ENCODE measurements at places on chromosomes 1 and 21.

DNA sequence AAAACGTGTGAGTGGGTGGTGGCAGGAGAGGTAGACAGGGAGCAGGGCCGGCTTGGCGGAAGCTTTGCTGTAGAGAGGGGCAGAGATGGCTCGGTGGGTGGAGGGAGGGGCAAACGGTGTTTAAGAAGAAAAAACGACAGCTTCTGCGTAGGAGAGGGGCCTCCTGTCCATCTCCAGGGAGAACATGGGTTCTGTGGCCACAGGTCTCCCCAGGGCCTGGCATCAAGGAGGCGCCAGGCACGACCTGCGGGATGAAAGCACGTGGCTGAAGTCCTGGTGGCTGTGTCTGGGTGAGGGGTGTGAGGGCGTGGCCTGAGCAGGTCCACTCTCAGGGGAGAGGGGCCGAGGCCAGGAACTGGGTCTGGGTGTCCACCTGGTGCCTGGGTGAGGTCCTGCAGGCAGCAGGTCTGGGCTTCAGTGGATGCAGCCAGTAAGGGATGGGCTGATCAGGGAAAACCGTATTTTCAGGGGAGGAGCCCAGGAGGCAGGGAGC lies 940 bp upstream of the PRKCZ start:
- DNase-seq = no peak

DNA sequence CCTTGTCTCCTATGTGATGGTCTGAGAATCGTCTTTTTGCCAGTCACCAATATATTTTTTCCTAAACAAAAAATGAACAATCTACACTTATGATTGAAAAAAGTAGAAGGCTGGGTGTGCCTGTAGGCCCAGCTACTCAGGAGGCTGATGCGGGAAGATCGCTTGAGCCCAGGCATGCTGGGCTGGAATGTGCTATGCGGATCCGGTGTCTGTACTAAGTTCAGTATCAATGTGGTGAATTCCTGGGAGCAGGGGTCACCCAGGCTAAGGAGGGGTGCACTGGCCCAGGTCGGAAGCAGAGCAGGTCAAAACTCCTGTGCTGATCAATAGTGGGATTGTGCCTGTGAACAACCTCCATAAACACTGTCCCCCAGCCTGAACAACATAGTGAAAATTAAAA lies 25.7 kb upstream of the C1orf198 start:
- DNase-seq = no peak

- DNase-seq = no peak
These were observed 9.8 kb downstream of the SYTL1 start for GRCh38 chr1:27351541-27352107.

DNA sequence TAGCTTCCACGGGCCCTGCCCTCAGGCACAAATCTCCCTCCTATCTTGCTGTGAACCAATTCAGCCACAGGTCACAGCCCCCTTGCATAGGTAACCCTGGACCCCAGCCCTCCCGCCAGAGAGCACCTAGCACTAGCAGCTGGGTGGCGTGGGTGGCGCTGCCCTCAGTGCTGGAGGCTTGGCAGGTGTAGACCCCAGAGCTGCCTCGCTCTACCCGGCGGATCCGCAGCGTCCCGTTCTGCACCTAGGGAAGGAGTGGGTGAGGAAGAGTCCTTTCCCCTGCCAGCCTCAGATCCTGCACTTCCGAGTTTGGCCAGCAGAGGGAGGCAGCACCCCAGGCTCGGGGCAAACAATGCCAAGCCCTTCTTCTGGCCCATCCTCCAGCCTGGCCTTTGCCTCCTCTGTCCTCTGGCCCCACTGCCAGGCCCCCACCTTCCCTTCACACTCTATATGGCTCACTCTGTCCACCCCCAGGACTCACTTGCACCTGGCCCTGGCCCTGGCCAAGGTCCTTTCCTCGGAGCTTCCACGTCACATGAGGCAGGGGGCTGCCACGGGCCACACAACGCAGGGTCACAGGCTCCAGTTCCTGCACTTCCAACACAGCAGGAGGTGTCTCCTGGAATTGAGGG lies 9.0 kb downstream of the IGSF9 start:
- DNase-seq = no peak

- DNase-seq = no peak
These were observed 159.2 kb downstream of the PIGK start for GRCh38 chr1:77060000-77060399.

DNA sequence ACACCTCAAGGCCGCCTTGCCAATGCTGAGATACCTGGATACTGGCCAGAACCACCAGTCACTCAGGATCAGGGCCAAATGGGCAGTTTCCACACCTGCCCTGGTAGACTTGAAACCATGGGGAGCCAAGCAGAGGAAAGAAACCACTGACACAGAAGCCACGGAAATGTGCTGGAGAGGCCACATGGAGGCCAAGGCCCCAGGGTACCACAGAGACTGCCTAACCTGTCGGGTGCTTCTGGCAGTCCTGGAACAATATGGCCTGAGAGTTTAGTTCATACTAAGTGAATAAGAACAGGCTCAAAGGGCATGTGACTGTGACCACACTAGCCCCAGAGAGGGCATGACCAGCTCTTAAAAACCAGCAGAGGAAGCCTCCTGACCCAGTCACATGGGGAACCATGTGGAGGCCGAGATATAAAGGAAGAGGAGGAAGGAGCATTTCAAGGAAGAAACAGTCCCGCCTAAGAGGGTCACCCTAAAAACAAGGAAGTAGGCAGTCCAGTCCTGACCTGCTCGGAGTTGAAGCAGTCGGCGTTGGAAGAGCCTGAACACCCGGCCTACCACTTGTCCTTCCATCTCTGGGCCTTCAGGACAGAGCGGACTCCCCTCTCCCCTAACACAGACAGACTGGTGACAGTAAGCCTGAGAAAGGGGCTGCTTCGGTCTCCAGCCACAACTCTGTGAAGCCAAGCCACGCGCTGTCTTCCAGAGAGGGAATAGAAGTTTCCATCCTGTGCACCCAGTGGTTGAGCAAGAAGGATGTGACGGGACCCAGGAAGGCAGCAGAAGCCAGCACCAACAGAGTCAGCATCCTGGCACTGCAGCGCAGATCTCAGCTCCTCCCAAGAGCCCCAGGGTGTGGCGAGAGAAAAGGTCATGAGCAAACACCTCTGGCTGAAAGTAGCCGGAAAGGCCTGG lies at the start of gene DENND2D:
DENND2D (minus strand) TSS at position 766 of the 921 bp plus-strand sequence; CDS start at position 579, 187 bp downstream.
- DNase-seq = no peak

- DNase-seq = peak; percentile 65
These were observed 1.9 kb upstream of the ZFYVE9 start for GRCh38 chr1:52139817-52140540.

DNA sequence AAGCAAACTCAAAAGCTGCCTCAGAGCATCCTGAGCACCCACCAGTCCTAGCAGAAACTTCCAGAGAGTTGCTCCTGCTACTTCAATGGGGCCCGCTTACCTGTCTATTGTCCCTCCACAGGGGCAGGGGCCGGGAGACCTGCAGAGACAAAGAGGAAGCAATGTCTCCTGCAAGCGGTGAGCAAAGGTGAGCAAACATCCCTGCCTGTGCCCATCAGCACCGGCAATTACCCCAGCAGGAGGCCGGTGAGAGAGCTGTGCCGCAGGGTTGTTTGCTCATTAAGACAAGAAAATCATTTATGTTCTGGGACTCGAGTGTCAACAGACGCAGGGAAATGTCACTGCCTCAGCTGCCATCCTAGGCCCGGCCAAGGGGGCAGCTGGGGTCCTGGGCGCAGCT lies 53.8 kb upstream of the TARDBP start:
- DNase-seq = no peak

GRCh38 chr1:165060285-165060793 lies 296.2 kb downstream of the LMX1A start:
- DNase-seq = no peak

DNA sequence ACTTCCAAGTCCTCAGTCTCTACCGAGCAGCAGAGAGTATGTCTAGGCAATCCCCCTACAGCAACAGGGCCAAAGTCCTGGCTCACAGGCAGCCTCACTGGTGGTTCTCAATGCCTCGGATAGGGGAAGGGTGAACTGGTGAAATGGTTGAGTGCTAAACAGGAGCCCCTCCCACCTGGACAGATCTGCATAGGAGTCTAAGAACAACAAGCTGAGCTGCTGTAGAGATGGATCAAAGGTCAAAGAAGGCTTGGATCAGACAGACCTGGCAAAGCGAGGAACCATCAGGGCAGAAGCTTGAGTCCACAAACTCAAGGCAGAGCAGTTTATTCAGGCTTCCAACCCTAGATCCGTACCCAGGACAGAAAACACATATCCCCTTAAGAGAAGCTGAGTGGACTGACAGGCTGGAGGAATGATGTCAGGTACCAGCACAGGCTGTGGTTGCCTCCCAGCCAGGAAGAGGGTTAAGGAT lies 31.8 kb downstream of the RABIF start:
- DNase-seq = no peak

DNA sequence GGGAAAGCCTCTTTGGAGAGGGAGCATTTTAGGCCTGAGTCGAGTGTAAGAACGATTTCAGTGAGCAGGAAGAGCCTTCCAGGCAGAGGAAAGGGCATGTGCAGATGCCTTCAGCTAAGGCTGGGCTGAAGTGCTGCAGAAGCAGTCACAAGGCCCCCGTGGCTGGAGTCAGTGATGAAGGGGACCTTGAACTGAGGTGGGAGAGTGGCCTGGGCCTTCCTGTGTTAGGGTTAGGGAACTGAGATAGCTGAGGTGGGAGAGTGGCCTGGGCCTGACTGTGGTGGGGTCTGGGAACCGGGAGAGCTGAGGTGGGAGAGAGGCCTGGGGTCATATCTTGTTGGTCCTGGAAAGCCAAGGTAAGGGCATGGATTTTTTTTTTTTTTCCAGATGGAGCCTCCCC lies 50.9 kb upstream of the ETV3 start:
- DNase-seq = no peak

DNA sequence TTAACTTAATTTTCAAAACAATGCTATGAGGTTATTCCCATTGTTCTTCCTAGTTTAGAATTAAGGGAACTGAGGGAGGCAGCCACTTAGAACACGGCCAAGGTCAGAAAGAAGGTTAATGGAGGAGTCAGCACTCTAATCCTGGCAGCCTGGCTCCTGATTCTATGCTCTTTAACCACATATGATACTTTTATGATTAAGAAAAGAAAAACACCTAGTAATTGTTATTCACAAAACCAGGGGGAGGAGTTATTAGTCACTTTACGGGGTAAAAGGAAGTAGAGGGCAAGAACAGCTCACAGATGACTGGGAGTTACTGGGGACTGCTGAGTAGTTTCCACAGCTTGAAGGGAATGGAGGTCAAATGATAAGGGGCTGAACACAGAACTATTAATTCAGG lies 38.6 kb downstream of the GADD45A start:
- no peak for DNase-seq

DNA sequence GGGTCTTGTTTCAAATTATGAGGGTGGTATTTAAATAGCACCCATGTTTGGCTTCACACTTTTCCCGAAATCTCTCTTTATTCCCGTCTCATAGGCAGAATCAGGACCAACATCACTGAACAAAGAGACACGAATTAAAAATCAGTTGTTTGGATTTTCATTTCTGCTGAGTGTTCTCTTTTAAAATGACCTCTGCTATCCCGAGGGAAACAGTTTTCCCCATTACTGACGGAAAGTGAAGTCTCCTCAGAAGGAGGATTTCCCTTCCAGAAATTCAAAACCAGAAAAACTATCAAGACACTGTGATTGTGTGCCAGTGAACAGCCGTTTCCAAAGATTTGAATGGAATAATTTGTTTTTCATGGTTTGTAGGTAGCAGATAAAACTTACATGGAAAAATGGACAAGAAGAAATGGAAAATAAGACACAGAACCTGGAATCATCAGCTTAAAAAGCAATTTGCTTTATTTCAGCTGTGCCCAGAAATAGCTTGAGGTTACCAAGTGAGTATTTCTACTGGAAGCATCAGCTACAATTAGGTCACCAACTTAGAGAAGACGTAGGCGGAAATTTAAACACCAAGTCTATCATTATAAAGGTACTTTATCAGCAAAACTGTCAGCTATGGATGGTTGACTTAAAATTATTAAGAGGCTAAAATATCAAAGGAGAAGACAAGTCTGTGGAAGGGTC lies 68.5 kb downstream of the RUNX1 start:
- no peak for DNase-seq

DNA sequence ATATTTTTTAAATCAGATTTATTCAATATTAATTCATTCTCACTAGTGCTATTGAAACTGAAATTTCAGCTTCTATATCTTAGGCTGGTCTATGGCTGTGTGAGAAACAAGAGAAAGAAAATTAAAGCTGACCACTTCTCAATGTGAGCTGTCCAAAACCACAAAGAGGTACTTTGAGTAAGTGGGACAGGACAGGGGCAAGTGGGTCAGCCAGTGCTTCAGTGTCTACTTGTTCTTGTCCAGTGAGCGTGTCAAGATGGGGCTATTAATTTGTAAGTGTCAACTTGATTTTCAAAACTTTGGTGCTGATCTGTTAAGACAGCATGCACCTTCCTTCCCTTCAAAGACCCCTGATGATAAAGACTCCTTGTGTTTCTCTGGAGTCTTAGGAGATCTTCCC lies 533.9 kb downstream of the PLPP3 start:
- DNase-seq = no peak

- DNase-seq = no peak
These were observed 554 bp upstream of the SLC39A1 start for GRCh38 chr1:153963850-153964331.

- DNase-seq = no peak
These were observed 78.3 kb upstream of the BCL9 start for GRCh38 chr1:147463022-147463421.

DNA sequence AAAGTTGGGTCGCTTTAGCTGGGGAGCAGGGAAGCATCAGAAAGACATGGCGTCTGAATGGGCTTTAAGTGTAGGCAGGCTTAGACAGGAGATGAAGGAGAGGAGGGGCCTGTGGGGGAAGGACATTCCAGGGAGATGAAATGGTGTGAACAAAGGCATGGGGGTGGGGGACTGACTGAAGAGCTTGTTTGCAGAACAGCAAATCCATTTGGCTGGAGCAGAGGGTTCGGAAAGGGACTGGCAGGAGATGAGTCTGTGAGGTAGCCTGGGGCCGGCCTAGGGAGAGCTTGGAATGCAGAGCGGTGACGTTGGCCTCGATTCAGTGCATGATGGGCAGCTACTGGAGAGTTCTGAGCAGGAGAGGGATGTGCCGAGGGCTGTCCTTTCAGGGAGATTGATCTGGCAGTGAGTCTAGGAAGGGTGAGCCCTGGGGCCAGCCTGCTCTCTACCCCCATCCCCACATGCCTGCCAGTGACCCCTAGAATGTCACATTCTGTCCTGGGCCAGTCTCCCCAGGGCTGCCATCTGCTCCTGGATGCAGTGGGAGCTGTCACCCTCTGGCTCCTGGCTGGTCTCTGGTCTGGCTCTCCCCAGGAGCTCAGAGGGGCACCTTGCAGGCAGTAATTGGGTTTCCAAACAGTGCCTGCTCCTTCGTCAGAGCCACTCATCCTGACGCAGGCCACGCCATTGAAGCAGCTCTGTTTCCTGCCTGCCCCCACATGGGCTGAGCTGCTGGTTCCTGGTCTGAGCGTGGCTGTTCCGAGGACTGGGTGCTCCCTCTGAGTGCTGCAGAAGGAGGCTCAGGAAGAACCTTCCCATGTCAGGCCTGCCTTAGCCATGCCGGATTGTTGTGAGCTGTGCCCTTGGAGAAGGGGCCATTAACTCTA lies 22.3 kb upstream of the TMEM222 start:
- DNase-seq = peak; percentile 98

DNA sequence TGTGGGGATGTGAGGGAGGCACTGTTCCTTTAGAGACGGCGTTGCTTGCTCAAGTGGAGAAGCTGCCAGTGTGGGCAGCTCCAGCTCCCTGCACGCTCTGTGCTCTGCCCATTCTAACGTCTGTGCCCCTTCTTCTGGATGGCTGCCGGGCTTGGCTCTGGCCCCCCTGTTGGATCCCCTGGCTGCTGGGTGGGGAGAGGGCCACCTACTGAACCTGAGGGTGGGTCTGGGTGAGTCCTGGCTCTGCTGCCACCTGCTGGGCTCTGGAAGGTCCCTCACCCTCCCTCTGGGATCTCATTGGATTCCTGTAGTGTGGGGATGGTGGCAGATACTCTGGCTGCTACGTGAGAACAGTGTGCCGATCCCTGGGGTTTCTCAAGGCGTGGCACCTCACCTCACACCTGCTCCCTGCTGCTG lies 5.0 kb downstream of the PFKL start:
- no peak for DNase-seq

Data from GM04503 (cell line).